ENCODE measurements at places on chromosomes 7 and 10. TPM values are rescaled to one million over a fixed set of nuclear protein-coding genes. Genes with fewer than 3 reads are reported as not detected.

DNA sequence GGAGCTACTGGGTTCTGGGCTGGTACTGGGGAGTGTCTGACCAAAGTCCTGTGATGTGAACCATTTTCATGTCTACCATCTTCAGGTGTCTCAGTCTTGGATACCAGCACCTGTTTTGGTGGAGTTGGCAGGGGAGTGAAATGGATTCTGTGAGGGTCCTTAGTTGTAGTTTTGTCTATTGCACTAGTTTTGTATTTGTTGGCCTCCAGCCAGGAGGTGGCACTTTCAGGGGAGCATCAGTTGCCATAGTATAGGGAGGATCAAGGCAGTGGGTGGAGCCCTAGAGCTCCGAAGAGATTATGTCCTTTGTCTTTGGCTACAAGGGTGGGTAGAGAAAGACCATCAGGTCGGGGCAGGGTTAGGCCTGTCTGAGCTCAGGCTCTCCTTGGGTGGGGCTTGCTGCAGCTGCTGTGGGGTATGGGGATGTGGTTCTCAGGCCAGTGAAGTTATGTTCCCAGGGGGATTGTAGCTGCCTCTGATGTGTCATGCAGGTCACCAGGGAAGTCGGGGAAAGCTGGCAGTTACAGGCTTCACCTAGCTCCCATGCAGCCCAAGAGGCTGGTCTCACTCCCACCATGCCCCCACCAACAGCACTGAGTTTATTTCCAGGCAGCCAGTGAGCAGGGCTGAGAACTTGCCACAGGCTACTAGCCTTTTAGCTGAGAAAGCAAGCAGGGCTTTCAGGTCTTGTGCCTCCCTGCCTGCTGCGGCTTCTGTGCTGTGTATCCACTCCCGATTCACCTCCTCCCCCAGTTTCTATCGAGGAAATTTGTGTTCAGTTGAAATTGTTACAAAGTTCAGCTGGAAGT lies 153.1 kb downstream of the ZNF365 start:
- no peak for DNase-seq

DNA sequence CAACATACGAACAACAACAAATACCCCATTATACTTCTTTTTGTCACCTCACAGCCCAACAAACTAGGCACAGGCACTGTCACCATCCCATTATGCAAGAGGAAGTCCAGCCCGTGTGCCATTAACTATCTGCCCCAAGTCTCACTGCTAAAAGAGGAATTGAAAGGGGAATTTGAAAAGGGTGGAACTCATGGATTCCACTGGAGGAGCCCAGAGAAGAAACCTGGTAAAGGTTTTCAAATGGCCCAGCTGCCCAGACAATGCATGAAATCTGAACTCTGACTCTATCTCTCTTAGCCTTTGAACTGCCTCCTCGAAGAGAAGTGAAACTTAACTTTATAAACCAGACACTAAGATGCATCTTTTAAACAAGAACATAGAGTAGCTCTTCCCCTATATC lies 130.0 kb downstream of the PLXNA4 start:
- no peak for DNase-seq

- DNase-seq = no peak
Observed at GRCh38 chr7:134182078-134182477, 54.9 kb downstream of the LRGUK start.

DNA sequence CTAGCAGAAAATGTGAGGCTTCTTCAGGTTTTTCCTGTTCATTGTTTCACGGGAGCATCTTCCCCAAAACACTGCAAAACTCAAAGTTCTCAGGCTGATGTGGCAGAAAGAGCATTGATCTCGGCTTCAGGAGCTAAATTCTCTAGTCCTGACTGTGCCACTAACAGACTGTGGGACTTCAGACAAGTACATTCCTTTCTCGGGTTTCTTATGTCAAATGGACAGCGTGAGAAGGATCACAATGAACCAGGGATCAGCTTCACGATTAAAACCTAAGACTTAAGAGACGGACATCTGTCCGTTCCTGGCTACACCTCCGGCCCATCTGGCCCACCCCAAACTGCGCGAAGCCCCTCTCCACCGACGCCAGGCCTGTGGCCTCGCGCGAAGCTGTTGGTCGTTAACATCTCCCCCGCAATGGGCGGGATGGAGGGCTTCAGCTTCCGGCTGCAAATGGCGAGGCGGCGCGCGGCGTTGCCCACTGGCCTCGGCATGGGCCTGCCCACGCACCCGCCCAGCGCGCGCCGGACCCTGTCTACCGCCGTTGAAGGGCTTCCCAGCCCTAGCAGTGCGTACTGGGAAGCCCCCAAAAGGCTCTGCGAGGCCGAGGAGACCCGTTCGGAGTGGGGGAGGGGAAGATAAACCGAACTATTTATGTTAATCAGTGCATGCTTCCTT lies 549 bp upstream of the DDX50 start:
- DNase-seq = no peak

DNA sequence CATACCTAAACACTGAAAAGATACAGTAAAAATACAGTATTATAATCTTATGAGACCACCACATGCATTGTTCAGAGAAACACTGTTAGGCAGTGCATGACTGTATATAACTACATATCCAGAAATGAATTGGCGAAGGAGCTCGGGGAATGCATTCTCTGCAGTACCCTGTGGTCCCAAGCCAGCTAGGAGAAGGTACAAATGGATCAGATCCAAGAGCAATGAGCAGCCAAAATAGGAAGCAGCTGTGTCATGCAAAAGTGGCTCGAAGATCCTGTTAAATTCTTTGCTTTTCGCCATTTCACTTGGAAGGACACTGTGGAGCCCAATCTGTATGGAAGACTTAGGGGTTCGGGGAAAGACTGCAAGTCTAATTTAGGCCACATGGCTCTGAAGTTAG lies 334.8 kb downstream of the TNS3 start:
- DNase-seq = no peak

Gene PRKRIP1
- total RNA-seq = 28.9 TPM

Gene PPP1R9A
- total RNA-seq = 9.5 TPM

Gene CYP3A7
- not detected for total RNA-seq

Gene SEMA3A
- 16.9 TPM for total RNA-seq

Gene NCF1
- total RNA-seq = not detected

Gene TLL2
- total RNA-seq = 0.18 TPM

Gene CDC14C
- total RNA-seq = not detected

Data from PC-3 (cell line).